ENCODE measurements at places on chromosomes 1 and 21.

DNA sequence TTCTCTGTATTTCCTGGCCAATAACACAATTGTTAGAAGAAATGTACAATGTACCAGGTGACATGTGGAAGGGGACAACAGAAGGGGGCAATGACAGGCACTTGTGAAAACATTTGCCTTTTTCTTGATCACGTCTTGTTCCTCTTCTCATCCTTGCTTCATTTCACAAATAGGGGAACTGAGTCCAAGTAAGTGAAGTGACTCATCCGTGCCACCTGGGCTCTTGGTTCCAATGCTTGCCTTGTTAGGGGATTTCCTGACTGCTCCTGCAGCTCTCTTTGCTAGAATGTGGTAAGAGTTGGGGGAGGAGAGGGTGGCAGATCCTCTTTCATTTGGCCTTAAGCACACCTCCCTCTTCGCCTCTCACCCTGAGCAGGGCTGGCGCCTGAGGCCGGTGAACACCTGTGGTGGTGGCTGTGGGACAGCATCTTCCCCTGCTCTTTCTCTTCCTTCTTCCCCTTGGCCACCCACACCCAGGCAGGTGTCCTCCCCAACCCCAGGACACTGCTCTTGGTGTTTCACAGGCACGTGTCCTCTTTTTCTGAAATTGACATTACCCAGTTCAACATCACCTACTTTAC, 2.2 kb upstream of the RHEX start:
- peak; percentile 13 for DNase-seq

- DNase-seq, result no peak
These were observed 1.9 kb downstream of the ELAVL4 start for GRCh38 chr1:50110656-50111055.

DNA sequence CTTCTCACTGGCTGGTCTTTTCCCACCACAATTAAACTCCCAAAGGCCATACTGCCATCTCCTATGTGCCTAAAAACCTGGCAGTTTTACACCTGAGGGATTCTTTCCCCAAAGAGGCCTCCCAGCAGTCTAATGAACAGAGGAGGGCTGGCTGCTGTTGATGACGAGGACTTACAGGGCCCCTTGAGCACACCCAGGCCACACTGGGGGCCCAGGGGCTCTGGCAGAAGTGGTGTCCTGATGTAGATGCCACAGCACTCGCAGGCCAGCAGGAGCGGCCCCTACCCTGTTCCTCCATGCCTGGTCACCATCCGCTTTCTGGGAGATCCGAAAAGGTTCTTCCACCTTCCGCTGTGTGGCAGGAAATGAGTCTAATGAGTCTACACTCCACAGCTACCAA, 24.2 kb downstream of the POFUT2 start:
- DNase-seq, result no peak

DNA sequence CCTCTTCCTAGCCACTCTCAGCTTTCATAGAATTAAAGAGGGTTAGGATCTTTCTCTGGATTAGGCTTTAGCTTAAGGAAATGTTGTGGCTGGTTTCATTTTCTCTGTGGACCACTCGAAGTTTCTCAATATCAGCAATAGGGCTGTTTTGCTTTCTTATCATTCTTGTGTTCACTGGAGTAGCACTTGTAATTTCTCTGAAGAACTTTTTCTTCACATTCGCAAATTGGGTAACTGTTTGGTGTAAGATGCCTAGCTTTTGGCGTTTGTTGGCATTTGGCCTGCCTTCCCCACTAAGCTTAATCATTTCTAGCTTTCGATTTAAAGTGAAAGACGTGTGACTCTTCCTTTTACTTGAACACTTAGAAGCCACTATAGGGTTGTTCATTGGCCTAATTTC, 210.8 kb upstream of the PROX1 start:
- no peak for DNase-seq

GRCh38 chr1:221631556-221631955, 110.3 kb downstream of the DUSP10 start:
- DNase-seq, result no peak

DNA sequence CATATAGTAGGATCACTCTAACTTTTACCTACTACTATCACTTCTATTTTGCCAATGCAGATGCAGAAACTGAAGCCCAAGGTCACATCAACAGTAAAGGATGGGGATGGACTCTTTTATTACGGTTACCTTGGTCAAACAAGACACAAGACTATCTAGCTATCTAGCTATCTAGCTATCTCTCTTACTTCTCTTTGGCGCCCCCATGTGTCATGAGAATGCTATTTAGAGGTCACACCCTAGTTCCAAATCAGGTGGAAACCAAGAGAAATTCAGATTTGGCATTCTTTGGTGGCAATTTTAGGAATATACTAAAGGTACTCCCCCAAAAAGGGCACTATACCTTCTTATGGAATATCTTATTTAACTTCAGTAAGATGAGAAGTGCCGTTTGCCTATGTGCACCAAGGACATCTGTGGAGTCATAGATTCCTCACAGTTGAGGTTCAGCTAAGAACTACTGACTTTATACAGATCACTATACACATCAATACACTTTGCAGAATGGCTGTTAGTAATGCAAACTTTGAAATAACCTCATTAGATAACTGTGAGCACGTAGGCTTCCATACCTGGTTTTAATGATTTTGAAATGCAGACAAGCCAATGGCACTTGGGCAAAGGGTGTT, 6.7 kb downstream of the ZNF648 start:
- peak; percentile 59 for DNase-seq

DNA sequence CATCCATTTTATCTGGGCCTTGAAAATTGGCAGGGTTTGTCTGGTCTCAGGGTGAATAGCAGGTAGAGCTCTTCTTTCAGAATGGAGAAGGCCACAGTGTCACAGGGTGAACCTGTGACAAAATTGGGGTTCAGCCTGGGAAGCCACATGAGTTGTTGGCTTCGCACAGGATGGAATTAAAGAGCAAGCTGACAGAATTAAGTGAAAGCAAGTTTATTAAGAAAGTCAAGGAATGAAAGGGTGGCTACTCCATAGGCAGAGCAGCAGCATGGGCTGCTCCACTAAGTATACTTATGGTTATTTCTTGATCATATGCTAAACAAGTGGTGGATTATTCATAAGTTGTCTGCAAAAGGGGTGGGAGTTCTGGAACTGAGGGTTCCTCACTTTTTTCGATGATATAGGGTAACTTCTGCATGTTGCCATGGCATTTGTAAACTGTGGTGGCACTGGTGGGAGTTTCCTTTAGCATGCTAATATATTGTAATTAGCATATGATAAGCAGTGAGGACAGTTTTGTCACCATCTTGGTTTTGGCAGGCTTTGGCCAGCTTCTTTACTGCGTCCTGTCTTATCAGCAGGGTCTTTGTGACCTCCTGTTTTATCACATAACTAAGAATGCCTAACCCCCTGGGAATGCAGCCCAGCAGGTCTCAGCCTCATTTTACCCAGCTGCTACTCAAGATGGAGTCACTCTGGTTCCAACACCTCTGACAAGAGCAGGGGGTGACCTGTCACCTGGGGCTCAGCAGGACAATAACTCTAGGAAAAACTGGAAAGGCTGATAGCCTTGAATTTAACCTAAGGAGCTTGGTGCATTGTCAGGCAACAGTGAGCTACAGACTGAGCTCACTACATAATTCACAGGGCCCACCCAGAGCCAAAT, 5.1 kb downstream of the IFNAR2 start:
- no peak for DNase-seq

DNA sequence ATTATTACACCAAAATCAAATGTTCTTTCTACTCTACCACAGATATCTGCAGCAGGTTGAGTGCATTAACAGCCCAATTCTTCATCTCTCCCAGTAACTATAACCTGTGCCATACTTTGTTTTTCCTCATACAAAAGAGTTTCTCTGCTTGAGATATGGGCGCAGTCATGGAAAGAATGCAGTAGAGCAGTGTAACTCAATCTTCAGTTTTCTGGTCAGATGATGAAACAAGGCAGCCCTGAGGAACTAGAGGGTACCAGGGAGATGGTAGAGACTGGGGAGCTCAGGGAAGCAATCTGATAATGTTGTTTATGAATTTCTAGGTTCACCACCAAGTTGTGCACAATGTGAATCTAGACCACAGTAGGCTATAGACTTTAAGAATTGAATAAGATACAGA, 39.6 kb downstream of the ASPM start:
- no peak for DNase-seq

DNA sequence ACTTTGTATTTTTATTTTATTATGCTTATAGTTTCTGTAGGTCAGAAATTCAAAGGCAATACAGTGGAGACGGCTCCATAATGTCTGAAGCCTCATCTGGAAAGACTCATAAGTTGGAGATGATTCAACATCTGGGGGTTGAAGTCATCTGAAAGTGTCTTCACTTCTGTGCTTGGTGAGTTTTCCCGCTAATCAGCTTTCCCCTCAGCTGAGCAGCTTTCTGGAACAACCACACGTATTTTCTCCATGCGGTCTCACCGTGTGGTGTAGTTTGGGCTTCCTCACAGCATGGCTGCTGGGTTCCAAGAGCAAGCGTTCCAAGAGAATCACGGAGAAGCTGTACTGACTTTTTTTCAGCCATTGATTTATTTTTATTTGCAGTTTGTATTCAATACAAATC, 7.6 kb upstream of the DDI2 start:
- DNase-seq, result no peak

- DNase-seq, result no peak
These were observed at the start of gene KRTAP10-8 for GRCh38 chr21:44612029-44612486. KRTAP10-8 (plus strand) TSS chr21:44612079; CDS start chr21:44612101, 22 bp downstream.

DNA sequence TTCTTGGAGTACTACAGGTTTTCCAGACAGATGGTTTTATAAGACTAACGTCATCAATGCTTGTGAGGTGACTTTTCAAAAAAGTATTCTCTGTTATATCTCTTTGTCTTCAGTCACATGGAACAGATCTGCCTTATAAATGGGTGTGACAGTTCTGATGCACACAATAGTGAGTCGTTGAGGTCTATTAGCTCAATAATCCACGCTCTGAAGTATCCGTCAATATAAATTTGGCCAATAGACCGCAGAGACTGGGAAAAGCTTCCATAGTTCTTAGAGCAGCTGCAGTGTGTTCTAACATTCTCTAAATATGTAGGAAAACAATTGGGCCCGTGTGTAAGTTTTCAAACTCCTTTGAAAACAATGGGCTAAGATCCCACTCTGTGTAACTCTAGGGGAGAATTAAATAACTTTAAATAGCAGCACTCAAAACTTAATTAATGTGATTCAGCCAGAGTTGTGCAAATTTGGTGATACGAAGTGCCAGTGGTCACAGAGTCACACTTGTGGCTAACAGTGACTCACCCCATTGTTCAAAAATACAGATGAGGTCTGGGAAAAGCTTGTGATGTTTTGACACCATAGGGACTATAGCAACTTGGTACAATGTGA, 316.0 kb downstream of the LMO4 start:
- DNase-seq, result peak; percentile 84

GRCh38 chr1:223456747-223457146, 63.5 kb downstream of the CCDC185 start:
- no peak for DNase-seq

- no peak for DNase-seq
These were observed 70.9 kb upstream of the BMP8A start for GRCh38 chr1:39420493-39420892.
